Kidney (tissue), 22 donors: ENCODE measurements at places on chromosomes 2 and 18. TPM values are rescaled to one million over a fixed set of nuclear protein-coding genes. Genes with fewer than 3 reads are reported as not detected.

ASAP2 gene
- polyA plus RNA-seq, result 26.2 TPM

CRYGB gene
- polyA plus RNA-seq, result not detected

MYCN gene
- 2.2 TPM for polyA plus RNA-seq

HOXD12 gene
- not detected for polyA plus RNA-seq
